CD4-positive, alpha-beta T cell treated with Interferon alpha-2 for 1 hour (primary cell): ENCODE measurements at places on chromosomes 4 and X.
A peak's percentile ranks its signal among the peaks of the same experiment; 100 is the strongest.

DNA sequence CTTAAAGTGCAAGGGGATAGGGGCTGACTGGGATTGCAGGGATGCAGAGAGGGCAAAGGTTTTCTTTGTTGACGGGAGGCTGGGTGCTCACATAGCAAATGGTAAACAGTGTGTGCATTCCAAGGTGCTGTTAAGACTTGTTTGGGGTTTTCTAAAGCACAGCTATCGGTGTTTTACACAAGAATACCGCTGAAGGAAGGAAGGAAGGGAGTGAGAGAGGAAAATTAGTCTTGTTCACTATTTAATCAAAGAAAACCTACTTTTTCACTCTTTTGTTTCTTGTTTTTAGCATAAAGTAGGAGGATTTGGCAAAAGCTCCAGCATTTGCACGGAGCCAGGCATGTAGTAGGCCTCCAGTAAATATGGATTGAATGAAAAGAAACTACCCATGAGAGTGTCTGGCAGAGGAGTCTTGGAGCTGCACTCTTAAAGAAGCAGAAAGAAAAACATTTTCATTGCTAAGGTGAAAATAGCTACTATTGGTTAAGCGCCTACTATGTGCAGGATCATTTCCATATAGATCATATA, 99.7 kb downstream of the FIP1L1 start:
- DNase-seq = no peak

GRCh38 chrX:13159886-13160285, 115.5 kb upstream of the FAM9C start:
- DNase-seq = no peak

DNA sequence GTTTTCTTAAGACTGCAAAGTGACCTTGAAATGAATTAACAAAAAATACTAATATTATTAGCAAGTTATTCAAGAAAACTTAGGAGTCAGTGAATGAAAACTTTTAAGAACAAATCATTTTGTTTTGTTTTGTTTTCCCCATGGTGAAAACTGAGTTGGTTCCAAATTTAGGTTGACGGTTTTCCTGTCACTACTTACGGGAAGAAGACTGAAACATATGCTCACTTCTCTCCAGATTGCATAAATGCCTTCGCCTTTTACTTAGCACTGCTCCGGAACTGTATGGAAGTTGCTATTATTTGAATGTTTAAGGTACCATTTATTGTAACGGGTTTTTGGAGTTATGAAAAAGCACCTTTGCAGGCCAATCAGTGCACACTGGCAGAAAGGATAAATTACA, 42.8 kb downstream of the DOCK11 start:
- DNase-seq = no peak

GRCh38 chr4:16658183-16658582, 240.3 kb downstream of the LDB2 start:
- DNase-seq = no peak

DNA sequence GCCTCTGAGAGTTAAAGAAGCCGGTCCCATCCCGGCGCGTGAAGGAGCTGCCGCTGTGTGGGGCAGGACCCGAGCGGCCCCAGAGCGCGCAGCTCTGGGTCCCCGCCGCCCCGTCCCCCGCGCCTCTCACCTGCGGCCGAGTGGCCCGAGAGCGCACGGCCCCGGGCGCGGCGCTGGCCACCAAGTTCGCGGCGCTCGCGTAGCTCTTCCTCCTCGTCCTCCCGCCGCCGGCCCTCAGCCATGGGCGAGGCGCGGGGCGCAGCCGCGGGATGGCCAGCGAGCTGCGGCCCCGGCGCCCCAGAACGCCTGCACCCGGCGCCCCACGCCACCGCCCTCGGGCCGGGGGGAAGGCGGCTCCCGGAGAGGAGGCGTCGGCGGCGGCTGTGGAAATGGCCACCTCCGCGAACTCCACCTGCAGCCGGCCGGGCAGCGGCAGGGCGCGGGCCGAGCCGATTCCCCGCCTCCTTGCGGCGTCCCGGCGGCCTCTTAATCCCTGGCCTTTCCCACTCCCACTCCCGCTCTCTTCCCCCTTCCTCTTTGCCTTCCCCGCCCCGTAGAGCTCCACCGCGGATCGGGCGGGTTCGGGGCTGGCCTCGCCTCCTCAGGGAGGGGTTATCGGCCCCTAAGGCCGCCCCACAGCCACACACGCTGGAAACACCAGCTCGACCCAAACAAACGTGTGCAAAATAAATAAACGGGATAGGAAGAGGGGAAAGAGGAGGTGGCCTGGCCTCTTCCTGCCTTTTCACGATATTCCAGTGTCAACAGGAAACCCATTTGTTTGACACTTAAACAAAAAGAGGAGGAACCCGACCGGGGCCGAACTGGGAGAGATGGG, at the start of gene SH3D19:
TSS of gene SH3D19 (minus strand) at position 495 of the 838 bp plus-strand sequence. CDS start at position 242, 253 bp downstream.
- no peak for DNase-seq

- no peak for DNase-seq
Observed at GRCh38 chrX:149037281-149037870, 467.7 kb downstream of the IDS start.

DNA sequence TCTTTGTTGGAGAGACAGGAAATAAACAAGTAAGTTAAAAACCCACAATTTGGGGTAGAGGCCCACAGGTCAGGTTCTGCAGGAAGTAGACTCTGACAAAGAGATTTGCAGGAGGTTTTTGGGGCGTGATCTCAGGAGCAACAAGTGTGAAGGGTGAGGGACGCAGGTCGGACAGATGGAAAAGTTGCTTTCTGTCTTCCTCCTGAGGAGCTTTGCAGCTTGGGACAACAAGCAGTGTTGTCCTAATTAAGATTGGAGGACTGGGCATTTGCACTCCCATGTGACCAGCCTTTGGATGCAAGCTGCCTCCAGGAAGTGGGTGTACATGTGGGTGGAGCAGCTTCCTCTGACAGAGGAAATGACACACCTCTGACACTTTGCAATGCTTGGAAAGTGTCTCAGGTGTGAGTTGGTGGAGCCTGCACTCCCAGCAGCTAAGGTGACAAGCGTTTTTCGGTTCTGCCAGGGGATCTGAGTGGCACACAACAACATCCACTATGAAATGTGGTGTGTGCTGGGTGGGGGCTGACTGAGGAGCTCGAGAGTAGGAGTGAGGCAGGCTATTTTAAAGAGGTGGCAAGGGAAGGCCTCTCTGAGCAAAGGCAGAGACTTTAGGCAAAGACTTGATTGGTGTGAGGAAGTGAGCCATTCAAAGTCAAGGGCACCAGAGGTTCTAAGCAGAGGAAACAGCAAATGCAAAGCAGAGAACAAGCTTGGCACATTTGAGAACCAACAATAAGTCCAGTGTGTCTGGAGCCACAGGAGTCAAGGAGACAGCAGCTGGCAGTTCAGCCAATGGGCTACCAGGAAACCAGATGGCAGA, 339.8 kb upstream of the GATB start:
- peak; percentile 81 for DNase-seq

DNA sequence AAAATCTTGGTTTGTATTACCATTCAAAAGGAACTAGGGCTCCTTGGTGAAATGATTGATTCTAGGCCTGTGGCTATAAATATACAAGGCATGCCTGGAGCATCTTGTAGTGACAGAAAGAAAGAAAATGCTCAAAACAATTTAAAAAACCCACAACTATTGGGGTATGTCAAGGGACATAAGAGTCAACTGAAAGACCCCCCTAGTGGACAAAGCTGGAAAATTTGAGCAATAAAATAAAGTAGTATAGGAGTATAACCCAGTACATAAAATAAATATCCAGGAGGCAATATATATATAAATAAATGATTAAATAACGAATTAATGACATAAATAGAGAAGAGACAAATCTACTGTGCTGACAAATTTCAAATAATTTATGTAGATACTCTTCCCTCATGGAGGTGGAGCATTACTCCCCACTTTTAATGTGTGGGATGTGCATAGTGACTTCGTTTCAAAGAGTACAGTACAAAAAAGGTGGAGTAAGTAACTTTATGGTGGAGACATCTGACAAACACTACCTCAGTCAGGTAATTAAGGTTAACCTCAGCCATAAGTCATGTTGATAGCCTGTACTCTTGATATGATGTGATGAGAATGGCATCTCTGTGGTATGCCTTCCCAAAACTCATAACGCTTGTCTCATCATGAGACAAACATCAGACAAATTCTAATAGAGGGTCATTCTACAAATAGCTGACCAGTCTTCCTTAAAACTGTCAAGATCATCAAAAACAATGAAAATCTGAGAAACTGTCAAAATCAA, 185.0 kb upstream of the GLRA2 start:
- DNase-seq = no peak

DNA sequence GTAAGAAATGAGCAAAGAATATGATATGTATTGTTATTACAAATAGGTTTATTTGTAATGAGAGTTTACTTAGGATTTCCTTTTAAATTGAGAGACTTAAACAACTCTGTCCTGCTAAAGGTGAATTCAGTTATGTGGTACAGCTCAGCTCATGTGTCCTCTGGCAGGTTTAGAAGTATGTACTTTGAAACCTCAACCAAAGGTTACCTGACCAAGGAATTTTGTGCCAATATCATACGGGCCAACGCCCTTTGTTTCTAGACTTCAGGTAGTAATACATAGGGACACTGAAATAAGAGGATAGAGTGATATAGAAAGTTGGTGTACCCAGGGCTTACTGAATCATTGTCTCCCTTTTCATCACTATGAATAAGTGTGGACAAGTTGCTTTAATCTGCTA, 25.7 kb downstream of the SLAIN2 start:
- DNase-seq = no peak

- DNase-seq = no peak
Observed at GRCh38 chr4:141971869-141972268, 335.5 kb downstream of the IL15 start.

DNA sequence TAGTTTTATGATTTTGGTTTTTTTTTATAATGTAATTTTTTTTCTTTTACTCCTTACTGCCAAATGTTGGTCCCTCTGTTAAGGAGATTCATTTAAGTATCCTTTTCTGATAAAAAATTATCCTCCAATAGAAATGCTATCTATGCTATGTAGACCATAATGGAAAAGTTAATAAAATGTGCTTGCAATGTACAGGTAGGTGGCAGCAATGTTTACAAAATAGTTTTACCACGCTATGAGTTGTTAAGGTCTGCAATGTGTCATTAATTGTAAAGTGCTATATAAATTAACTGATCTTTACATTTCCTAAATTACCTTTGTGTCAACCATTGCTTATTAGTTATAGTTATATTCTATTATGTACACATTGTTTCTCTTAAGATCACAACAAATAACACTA, 3.8 kb upstream of the CENPC start:
- DNase-seq = peak; percentile 62

GRCh38 chr4:169200361-169201030, 70.3 kb downstream of the SH3RF1 start:
- no peak for DNase-seq

- no peak for DNase-seq
Observed at GRCh38 chr4:168408620-168409019, 71.7 kb downstream of the DDX60L start.

- no peak for DNase-seq
Observed at GRCh38 chrX:18698737-18699650, 8.5 kb upstream of the PPEF1 start.

DNA sequence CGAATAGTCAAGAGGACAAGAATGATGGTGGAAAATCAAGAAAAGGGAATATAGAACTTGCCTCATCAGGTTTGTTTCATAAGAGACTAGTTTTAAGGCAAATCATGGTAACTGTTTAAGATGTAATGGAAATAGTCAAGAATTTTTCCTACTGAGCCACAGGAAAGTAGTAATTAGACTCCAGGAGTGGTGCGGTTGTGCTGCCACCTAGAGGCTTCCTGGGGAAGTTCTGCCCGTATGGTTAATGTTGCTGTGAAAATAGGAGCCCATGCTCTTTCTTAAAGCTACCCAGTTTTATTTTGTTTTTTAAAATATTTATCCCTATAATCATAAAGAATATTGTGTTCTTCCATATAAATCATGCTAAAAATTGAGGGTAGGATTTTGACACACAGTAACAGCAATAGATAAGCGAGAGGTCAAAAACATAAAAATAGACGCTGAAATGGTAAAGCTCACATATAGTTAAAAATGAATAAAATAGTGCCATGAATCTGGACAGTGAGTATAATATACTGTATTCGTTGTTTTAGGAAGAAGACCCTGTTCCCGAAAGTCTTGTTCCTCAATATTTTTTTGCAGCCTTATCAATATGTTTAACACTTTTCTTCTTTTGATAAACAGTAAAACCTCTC, 87.0 kb downstream of the PHOX2B start:
- peak; percentile 14 for DNase-seq

- DNase-seq = no peak
Observed at GRCh38 chr4:189187531-189188052, 753.1 kb upstream of the FRG1 start.

DNA sequence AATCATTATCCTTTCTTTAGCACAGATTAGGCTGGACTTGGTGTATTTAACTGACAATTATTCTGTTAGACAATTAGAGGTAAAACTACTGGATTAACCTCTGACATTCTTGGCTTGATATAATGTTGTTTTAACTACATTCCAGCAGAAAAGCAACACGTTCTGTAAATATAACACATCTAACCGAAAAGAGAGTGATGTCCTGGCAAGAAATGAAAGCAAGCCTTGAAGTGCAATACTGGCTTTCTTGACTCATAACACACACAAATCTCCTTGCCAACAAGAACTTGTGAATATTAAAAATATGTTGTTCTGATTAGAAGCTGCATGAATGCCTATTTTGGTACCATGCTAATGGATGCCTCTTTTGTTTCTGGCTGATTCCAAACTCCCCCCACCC, 76.4 kb downstream of the EFHC2 start:
- DNase-seq = no peak

GRCh38 chrX:120446498-120446897, 22.6 kb downstream of the LAMP2 start:
- no peak for DNase-seq

GRCh38 chr4:44415251-44415650, 33.4 kb downstream of the KCTD8 start:
- no peak for DNase-seq

GRCh38 chr4:153223930-153224329, 19.7 kb downstream of the TRIM2 start:
- no peak for DNase-seq

GRCh38 chr4:157115613-157116335, 39.8 kb downstream of the GLRB start:
- no peak for DNase-seq

DNA sequence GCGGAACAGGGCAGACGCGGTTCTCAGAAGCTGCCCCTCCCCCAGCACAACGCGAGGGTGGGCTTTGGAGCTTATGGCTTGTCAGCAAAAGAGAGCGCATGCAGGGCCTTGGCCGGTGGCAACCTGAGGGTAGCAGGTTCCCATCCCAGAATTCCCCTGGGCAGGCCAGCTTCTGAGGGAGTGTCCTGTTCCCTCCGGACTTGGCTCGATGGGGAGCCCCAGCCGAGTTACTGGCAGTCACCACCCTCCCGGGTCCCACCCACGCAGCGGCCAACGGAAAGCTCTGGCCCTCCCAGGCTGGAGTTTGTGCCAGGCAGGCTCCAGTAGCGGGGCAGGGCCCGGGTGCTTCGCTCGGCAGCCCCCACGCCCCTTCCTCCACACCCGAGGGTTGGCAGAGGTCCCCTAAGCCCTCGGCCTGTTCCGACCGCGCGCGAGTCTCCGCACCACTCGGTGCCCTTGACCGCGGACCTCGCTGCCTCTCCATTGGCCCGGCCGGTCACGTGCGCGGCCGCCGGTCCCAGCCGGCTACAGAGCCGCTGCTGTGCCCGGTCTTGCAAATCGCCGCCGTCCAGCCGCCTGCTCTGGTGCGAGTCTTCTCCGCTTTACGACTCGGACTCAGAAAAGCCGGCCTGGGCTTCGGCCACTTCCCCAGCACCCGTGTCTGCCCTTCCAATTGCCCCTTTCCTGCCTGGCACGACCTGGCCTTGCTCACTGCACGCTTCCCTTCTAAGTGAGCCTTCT, 20.9 kb upstream of the MTM1 start:
- no peak for DNase-seq

GRCh38 chrX:72132456-72132855, 741 bp upstream of the RTL5 start:
- no peak for DNase-seq

GRCh38 chr4:83629945-83630721, 94.2 kb downstream of the GPAT3 start:
- peak; percentile 12 for DNase-seq
